ENCODE measurements at places on chromosomes 2 and 18.

DNA sequence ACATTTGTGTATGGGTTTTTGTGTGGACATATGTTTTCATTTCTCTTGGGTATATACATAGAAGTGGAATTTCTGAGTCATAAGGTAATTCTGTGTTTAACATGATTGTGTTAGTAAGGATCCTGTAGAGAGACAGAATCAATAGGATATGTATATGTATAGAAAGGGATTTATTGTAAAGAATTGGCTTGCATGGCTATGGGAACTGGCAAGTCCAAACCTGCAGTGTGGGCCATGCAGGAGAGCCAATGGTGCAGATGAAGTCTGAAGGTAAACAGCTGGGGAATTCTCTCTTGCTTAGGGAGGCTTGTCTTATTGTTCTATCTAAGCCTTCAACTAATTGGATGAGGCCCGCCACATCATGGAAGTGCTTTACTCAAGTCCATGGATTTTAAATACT, 39.2 kb upstream of the IL1R2 start:
- no peak for DNase-seq

DNA sequence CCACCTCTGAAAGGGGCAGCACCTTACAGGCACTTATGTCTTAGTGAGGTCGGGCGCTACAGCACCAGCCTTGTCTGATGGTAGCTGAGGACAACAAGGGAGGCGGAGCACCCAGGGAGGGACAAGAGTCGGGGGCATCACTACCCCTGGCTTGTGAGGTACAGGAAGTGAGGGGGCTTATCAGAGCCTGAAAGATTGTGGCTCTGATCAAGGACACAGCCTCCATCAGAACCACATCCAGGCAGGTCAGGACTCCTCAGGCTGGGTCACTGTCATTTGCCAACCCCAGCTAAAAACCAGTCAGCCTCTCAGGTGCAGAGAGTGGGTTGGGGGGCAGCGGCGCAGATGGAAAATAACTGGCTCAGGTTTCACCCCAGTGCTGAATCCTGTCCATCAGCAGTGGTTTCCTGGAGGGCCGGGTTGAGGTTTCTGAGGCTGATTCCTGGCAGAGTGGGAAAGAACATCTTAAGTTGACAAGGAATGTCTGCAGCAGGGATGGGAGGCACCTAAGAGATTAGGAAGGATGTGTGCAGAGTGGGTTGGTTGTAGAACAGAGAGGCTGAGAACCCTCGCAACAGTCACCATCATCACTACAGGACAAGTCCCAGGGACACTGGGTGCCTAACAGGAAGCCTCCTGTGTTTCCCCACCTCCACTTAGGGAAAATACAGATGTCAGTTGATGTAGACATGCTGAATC, 45.3 kb downstream of the FBLN7 start:
- no peak for DNase-seq

GRCh38 chr2:233235977-233236376, 15.5 kb upstream of the ATG16L1 start:
- DNase-seq = no peak

GRCh38 chr2:126672980-126673605, 17.1 kb downstream of the GYPC start:
- DNase-seq = no peak

DNA sequence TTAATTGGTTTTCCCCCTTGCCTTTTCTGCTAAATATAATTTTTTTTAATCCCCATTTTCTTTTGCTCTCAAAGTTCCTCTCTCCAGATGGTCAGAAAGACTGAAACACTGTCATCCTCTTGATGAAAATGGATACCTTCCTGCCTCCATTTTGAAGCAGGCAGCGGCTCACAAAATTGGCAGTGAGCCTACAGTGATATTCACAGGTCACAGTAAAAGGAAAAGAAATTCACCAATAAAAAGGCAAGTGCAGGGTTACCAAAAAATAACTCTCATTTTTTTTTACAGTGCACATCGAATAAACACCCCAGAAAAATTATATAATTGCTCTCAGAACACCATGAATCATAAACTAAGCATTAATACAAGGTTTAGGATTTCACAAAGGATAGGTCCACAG, 307.5 kb downstream of the TCF4 start:
- DNase-seq = no peak

- DNase-seq = no peak
Measured at GRCh38 chr2:111983478-111984212, 71.4 kb upstream of the TMEM87B start.

- DNase-seq = no peak
Measured at GRCh38 chr18:44039826-44040225, 640.9 kb upstream of the SETBP1 start.

DNA sequence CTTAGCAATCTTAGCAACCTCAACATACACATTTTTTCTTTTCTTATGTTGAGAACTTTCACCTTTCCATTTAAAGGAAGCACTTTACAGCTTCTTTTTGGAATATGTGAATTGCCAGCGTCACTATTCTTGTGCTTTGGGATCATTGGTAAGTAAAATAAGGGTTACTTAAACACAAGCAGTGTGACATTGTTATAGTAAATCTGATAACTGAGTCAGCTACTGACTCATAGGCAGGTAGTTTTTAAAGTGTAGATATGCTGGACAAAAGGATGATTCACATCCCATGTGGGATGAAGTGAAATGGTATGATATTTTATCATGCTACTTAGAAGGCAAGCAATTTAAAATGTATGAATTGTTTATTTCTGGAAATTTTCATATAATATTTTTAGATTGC, 637.2 kb downstream of the DCDC2C start:
- no peak for DNase-seq

- no peak for DNase-seq
Measured at GRCh38 chr2:187549951-187550555, 4.2 kb downstream of the TFPI start.

DNA sequence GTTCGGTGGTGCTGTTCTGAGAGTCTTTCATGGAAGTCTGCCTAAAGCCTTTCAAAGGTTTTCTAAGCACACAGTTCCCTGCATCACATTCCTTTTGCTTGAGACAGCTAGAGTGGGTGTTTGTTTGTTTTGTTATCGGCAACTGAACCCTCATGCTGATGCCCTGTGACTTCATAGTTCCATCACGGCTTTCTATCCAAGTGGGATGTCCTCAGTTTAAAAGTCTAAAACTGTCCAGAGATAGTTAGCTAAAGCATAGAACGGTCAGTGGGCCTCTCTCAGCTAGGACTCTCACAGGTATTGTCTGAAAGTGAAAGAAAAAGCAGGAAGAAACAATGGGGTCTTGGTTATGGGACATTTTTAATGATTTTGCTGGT, 337.3 kb downstream of the OSR1 start:
- DNase-seq = no peak

GRCh38 chr2:79191081-79191480, 31.5 kb upstream of the REG3A start:
- no peak for DNase-seq

GRCh38 chr18:53991805-53992204, 232.7 kb downstream of the MBD2 start:
- DNase-seq = no peak
